Stimulated activated CD4-positive, alpha-beta T cell treated with anti-CD3 and anti-CD28 coated beads, Interleukin-1b, Interleukin-23, amount 100 ng/mL, for 48 hours (primary cell): ENCODE measurements at places on chromosomes 12 and 14.
A peak's percentile ranks its signal among the peaks of the same experiment; 100 is the strongest.

- DNase-seq = no peak
These were observed 57.9 kb downstream of the TXNDC16 start for GRCh38 chr14:52494444-52494843.

GRCh38 chr12:93441081-93441616 is 598 bp downstream of the UBE2N start:
- peak; percentile 35 for DNase-seq

DNA sequence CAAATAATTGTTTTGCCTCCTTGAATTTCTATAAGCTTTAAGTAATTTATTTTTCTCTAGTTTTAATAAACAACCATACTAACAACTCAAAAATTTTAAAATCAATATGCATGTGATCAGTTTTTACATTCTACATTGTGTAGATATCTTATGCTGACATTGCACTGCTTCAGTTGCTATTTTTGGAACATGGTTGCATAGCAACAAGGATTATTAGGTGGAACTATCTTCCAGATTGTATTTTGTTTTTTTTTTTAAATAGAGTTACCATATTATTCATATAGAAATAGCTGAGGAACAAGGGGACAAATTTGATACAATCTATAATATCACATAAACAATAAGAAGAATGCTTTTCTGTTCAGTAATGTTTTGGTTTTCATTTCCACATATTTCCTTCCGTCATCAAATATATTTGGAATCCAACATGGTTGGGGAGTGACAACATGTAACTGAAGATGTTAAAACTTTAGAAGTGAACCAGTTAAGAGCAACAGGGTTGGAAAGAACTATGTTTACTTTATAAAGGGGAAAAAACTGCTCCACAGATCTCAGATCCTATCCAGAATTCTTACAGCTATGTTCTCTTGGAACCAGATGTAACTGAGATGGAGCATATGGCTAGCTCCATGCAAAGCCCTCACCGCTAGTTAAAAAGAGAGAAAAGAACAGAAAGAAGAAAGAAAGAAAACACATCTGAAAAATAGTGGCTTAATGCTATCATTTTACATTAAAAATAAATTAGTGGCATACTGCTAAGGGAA is 235.5 kb downstream of the NELL2 start:
- DNase-seq = no peak

DNA sequence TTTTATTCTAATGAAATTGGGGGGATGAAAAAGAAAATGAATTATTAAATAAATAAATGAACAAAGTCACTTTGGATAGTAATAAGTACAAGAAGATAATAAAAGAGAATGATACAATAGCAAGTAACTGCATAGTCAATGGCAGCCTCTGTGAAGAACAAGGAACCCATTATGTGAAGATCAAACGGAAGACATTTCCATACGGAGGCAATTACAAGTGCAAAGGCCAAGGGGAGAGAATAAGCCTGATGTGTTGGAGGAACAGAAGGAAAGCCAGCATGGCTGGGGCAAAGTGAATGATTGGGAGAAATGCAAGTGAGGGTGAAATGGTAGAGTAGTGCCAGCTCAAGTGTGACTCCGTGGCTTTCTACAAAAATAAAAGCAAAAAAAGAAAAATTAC is 43.9 kb upstream of the CHPT1 start:
- no peak for DNase-seq

GRCh38 chr12:93972411-93973208 is 175.8 kb upstream of the PLXNC1 start:
- DNase-seq = no peak

DNA sequence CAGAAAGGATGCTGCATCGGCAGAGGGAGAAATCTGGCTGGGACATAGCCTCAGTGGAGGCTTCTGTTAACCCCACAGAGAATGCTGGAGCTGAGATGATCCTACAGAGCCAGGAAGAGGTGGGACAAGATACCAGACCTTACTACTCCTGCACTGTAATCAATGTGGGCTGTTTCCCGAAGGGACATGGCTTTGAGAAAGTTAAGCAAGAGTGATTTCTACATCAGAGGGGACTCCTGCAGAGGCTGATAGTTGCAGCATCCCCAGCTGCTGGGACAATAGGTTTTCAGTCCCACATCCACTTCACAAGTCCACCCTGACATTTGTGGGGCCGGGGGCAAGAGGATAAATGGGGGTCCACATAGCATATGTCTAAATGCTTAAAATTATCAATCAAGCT is 22.5 kb upstream of the CMKLR1 start:
- no peak for DNase-seq

DNA sequence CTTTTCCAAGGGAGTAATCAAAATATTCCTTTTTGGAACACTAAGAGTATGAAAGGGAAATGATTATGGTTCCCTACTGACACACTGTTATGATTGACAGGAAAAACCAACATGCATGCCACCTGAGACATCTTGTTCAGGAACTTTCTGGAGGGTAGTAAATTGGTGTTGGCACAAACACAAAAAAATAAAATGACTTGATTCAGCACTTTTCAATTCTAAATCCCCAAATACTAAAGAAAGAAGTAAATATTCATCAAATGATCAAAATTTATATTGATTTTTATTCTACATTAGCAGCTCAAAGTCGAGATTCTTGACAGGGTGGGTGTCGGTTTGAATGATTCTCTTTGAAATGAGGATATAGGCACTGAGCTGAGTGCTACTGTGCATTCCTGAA is 271.4 kb upstream of the NPAS3 start:
- no peak for DNase-seq

GRCh38 chr12:58920961-58921861 is 907 bp upstream of the LRIG3 start:
- no peak for DNase-seq

GRCh38 chr12:104957719-104958000 is 430 bp downstream of the SLC41A2 start:
- peak; percentile 18 for DNase-seq

DNA sequence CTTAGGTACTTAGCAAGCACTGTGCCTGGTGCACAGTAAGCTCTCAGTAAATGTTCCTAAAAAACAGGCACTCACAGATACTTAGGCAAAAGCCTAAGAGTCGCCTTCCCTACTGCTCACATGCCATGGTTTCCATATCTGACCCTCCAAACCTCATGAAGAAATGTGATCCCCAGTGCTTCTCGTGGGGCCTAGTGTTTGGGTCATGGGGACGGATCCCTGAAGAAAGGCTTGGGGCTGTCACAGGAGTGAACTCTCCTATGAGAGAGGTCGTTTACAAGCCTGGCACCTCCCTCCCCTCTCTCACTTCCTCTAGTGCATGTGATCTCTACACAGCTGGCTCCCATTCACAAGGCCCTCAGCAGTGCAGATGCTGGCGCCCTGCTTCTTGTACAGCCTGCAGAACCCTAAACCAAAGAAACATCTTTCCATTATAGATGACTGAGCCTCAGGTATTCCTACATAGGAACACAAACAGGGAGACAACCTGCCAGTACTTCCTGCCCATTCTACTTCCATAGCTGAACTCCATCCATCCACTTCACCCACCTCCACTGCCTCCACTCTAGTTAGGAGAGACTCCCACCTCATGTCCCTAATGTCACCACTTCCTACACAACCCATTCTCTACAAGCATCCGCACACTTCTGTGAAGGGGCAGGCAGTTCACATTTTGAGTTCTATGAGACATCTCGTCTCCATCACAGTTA is 2.9 kb downstream of the SLC15A4 start:
- DNase-seq = no peak

DNA sequence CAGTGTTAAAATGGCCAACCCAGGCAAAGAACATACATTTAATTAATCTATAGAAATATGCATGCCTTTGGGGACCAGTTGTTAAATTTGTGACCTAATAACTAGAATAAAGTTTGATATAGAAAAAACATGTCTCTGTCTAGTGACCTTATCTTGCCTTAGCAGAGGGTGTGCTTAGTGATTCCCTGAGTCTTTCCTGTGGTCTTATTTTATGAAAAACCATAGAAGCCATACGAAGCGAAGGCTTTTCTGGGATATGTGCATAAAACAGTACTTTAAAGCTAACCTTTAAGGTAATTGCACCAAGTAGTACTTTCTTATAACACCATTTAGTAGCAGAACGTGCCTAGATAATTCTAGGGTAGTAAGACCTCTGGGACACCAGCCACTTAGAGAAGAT is 379.4 kb downstream of the ZFP36L1 start:
- DNase-seq = no peak

- no peak for DNase-seq
These were observed 12.8 kb downstream of the SOAT2 start for GRCh38 chr12:53115891-53116648.

DNA sequence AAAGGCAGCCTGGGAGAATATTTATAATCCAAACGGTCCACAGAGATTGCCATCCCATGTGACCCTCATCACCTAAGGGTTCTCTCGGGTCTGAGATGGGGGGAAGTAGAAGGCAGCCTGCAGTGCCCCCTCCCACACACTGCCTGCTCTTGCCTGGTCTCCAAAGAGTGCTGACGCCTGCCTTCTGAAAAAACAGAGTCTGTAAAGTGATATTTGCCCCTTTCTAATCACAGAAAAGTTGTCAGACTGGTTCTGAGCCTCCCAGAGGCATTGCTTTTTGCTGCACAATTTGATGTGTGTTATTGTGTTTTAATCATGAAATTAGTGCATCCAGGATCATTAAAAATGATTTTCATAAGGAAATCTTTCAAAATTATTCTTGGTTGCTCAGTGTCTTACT is 59.2 kb downstream of the TMEM30B start:
- no peak for DNase-seq

DNA sequence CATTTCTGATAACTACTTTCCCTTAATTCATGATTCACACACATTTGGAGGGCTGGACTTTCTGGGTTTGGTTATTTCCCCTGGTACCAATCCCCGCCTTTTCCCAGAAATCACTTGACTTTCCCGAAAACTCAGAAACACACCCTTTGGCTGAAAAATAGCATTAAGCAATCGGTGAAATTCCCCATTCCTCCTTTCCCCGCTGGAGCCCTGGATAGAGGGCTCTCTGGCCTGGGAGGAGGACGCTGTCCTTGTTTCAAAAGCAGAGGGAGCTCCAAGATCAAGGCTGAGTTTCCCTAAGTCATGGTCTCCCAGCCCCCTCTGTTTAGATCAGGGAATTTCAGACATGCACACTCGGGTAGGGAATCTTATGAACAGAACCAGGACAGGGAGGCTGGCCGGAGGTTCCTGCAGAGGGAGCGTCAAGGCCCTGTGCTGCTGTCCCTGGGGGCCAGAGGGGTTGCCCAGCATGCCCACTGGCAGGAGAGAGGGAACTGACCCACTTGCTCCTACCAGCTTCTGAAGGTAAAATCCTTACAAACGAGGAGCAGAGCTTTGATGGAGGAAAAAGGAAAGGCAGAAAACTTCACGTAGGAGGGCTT is at the start of gene C1S:
Gene C1S, plus strand, starts transcription at position 366 of the 602 bp plus-strand sequence. CDS start 1,195 bp downstream, outside the sequence.
- no peak for DNase-seq

- no peak for DNase-seq
These were observed 82.1 kb downstream of the AVPR1A start for GRCh38 chr12:63068857-63069442.

- no peak for DNase-seq
These were observed 527.0 kb upstream of the ATP2B1 start for GRCh38 chr12:90235642-90236041.

GRCh38 chr12:89453121-89453978 is 71.2 kb downstream of the GALNT4 start:
- DNase-seq = no peak

- DNase-seq = peak; percentile 1
These were observed 25.0 kb downstream of the JAG2 start for GRCh38 chr14:105143451-105144025.

DNA sequence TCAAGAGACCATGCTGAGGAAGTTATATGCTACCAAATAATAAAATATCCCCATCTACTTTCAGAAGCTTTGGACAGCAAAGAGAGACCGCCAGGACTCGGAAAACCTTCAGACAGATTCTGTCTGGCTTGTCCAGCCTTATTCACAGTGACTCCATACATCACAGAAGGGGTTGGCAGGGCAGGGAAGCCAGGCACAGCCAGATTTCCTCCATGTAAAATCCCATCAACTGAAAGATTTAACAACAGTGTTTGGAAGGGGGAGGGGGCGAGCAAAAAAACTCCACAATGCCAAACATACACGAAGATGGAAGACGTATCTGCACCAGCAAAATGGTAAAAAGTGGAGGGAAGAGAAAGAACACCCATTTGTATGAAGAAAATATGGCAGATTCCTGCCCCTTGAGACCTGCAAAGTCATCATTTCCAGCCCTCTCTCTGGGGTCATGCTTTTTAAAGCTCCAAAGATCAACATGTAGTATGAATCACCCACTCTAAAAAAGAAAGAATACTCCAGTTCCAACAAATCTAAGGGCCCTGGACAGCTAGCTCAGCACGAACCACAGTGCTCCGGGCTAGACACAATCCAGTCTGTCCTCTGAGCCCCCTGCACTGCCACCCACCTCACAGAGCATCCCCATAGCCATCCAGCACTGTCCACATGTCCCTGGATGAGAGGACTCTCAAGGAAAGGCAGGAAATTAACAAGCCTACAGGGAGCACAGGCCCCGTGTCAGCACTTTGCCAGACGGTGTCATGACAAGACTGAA is 116.4 kb downstream of the DICER1 start:
- no peak for DNase-seq

- DNase-seq = no peak
These were observed 19.1 kb downstream of the TPCN1 start for GRCh38 chr12:113240395-113240794.

GRCh38 chr14:79093531-79093930 is 923.4 kb downstream of the NRXN3 start:
- no peak for DNase-seq

DNA sequence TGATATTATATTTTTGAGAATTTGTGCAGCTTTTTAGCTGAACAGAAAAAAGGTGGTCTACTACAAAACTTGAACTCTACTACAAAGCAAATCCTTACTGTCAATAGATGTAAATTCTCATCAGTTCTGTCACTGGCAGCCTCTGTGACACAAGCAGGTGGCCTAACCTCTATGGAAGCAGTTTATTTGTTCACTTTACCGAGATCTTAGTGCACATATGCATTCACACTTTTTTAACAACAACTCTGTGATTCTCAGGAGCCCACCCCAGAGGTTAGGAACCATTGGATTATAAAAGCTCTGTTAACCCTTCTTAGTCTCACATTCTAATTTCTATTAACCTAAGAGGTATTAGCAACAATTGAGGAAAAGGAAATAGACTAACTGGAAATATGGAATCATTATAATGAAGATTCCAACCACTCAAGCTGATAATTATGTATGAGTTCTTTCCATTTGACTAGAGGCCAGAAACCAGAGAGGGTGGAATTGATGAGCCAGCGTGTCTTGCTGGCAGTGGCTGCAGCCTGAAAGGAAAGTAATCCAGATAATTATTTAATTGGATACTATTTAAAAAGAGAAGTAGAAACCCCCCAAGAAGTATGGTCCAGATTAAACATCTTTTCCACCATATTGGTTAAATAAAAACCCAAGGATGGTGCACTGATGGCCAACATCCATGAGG is 451.1 kb downstream of the TMEM117 start:
- DNase-seq = no peak

- no peak for DNase-seq
These were observed 54.9 kb downstream of the SMUG1 start for GRCh38 chr12:54133772-54134375.
